ENCODE measurements at places on chromosomes 13 and 19.

DNA sequence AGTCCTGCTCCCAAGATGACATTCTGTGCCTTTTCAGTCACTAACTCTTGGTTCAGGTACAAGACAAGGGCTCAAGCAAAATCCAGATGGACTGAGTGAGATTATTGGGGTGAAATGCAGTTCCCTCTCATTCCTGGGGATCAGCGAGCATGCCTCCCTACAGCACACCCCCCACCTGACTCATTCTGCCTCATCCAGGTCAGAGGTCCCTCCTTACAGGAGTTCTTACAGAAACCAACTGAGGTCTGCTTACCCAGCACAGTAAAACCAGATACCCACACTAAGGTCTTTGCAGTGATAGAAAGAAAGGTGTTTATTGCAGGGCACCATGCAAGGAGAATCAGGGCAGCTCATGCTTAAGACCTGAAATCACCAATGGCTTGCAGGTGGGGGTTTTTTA lies 21.6 kb upstream of the MRI1 start:
- no peak for DNase-seq

GRCh38 chr19:49468199-49468598 lies 5.8 kb upstream of the FLT3LG start:
- no peak for DNase-seq

DNA sequence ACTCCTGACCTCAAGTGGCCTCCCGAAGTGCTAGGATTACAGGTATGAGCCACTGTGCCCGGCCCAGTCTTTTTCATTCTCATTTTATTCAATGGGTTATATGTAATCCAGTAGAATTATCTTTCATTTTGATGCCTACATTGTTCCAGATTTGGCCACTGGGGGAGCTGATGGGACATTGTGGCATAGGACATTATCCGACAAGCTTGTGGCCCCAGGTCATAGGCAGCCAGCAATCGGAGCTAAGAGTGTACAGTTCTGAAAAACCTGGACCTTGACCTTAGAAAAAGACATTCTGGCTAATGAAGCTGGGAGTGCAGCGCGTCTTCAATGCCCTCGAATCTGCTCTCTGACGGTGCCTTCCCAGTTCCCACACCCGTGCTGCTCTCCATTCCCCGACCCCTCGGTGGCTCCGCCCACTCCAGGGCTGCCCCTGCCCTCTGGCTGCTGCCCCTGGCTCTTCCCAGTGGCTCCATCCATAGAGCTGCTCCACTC lies 108.7 kb downstream of the TEX29 start:
- no peak for DNase-seq

- no peak for DNase-seq
Observed at GRCh38 chr19:41194157-41194552, 1.1 kb downstream of the CYP2S1 start.

GRCh38 chr13:20209948-20210347 lies 17.2 kb upstream of the GJB2 start:
- DNase-seq = no peak

- no peak for DNase-seq
Observed at GRCh38 chr13:20969182-20969581, 66.6 kb upstream of the XPO4 start.

GRCh38 chr19:7925171-7925851 lies 624 bp downstream of the CTXN1 start:
- no peak for DNase-seq

DNA sequence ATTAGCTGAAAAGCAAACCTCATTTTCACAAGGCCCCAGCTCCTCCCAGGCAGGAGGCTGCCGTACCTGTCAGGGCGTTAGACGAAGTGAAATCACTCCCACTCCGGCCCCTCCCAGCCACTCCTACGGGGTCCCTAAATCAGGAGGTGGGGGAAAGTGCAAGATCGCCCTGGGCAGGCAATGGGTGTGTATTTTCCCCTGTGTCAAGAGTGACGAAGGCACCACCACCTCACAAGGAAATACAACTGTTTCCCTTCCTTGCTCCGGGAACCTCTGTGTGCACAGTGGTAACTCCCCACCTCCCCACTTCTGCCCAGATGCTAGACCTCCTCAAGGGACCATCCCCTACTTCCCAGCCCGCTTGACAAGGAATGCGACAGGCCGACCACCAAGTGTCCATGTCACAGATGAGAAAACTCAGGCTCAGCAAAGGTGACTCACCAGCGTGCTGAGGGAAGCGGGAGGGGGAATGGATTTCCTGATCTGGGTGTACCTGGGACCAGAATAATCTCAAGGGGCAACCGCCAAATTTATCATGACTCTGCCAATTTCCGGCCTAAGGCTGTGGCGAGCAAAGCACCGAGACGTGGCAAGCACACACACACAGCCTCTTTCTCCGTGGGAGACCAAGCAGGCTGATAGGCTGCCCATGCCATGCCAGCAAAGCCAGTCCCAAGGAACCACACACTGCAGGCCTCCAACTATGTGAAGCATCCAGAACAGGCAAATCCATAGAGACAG lies 7.3 kb downstream of the PPP6R1 start:
- no peak for DNase-seq

GRCh38 chr13:65629926-65630325 lies 1600.2 kb downstream of the PCDH9 start:
- no peak for DNase-seq

DNA sequence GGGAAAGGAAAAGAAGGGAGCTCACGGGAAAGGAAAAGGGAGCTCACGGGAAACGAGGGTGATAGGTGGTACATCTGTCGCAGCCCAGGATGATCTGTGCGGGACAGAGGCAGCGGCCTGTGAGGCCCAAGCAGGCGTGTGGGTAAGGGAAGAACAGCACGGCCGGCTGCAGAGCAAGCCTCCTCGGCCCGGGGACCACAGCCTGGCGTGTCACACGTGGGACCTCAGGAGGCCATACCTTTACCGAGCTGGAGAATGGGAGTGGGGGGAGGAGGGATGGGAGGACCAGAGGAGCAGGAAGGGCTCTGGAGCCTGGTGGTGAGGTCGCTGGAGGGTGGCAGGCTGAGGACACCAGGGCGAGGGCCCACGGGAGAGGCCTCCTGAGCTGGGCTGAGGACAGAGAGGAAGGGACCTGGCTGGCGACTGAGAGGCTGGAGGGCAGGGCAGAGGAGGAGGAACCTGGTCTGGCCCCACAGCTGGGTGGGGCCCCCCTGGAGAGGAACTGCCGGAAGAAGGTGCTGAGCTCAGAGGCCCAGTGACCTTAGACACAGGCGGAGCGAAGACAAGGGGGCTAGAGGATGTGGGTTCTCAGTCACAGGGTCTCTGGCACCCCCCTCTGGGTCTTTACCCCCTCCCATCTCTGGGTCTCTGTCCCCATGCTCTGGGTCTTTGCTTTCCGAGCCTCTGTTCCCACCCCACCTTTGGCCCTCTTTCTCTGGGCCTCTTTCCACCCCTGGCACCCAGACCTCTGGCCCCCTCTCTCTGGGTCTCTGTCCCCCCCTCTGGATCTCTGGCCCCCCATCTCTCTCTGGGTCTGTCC lies 2.9 kb upstream of the FTL start:
- no peak for DNase-seq

DNA sequence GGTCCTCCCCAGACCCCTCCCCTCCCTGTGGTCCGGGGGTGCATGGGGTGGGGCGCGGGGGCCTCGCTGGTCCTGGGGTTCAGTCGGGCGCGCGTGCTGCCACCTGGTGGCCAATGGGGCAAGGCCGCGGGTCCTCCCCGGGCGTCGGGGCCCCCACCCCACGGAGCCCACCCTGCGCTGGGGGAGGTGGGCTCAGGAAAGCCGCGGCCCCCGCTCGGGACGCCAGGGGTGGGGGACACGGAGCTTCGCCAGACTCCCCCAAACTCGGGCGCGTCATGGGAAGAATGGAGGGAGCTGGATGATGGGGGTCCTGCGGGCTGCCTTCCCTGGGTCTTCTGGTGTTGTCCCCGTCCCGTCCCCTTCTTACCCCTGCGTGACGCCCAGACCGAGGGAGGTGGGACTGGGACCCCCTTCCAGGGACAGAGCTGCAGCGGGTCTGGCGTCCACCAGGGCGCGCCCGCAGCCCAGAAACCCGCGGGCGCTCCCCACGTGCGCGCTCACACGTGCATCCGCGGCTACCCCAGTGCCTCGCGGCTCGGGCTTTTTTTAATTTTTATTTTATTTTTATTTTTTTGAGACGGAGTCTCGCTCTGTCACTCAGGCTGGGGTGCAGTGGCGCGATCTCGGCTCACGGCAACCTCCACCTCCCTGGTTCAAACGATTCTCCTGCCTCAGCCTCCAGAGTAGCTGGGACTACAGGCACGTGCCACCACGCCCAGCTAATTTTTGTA lies 19.8 kb upstream of the TCF3 start:
- no peak for DNase-seq

DNA sequence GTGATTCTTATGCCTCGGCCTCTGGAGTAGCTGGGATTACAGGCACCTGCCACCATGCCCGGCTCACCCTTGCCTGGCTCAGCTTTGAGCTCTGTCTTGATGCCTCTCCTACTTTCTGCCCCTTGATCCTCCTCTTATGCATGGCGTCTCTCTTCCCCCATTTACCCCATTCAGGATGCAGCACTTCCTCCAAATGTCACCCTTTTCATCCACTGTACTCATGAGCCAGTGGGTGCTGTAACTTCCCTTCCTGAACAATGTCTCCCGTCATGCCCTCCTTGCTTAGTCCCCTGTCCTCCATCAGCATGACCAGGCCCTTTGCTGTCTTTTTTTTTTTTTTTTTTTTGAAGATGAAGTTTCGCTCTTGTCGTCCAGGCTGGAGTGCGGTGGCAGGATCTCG lies 3.4 kb upstream of the SIGLEC9 start:
- no peak for DNase-seq

- no peak for DNase-seq
Observed at GRCh38 chr13:51595416-51595815, 11.2 kb downstream of the WDFY2 start.

DNA sequence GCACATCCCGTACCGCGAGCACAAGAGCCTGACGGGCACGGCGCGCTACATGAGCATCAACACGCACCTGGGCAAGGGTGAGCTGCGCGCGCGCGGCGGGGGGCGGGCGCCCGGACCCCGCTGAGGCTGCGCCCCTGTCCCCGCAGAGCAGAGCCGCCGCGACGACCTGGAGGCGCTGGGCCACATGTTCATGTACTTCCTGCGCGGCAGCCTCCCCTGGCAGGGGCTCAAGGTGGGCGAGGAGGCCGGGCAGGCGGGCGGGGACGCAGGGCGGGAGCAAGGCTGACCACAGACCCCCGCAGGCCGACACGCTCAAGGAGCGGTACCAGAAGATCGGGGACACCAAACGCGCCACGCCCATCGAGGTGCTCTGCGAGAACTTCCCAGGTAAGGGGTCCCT lies 36.5 kb downstream of the BTBD2 start:
- DNase-seq = no peak

DNA sequence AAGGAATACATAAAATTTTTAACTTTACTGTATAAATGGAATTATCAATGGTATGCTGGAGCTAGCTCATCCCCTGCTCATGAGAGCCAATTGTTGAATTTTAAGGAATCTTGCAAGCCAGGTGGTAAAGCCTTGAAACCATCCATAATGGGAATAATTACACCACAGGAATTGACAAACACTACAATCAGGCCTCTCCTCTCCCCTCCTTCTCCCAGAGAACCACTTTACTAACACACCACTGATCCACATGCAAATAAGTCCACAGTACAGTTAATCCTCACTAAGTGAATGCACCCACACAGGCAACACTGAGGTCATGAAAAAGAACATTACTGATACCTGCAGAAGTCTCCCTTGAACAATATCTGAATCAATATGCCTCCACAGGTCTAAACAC lies 140.5 kb downstream of the KLF12 start:
- no peak for DNase-seq

DNA sequence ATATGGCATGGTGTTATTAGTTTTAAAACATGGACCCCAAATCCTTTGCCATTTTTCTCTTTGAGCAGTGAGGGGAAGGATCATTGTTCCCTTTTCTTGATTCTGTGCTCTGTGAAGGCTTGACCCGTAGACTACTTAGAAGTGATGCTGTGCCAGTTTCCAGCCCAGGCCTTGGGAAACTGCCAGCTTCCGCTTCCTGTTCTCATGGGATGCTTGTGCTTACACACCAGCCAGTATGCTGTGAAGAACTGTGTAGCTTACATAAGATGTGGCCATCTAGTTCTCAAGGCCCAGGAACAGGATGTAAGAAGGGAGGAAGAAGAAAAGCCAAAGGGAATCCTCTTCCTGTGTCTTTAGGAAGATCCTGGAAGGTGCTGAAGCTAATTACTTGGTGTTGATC lies 180.9 kb downstream of the PCCA start:
- no peak for DNase-seq

- no peak for DNase-seq
Observed at GRCh38 chr13:81658598-81659370, 1317.9 kb upstream of the SPRY2 start.

GRCh38 chr19:50722201-50723013 lies 757 bp upstream of the CLEC11A start:
- no peak for DNase-seq

- DNase-seq = no peak
Observed at GRCh38 chr13:49258089-49258796, 10.5 kb downstream of the CDADC1 start.

DNA sequence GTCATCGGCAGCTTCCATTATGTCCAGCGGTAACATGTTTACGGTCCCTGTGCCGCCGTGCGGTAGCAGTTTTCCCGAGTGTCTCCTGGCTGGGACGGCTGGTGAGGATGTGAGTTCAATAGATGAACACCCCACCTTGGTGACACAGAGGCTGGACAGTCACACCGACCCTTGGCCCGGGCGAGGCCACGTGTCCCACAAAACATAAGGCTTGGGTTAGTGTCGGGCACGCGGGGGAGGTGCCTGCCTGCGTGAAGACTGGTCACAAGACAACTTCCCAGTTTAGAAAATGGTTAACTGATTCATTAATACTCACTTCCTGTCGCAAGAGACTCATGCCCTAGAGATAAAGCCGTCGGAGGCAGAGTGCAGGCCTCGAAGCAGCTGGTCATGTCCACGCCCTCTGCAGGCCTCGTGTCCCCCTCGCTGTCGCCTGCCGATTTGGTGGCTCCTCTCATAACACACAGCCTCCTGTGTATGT lies 17.2 kb downstream of the RASA3 start:
- no peak for DNase-seq

DNA sequence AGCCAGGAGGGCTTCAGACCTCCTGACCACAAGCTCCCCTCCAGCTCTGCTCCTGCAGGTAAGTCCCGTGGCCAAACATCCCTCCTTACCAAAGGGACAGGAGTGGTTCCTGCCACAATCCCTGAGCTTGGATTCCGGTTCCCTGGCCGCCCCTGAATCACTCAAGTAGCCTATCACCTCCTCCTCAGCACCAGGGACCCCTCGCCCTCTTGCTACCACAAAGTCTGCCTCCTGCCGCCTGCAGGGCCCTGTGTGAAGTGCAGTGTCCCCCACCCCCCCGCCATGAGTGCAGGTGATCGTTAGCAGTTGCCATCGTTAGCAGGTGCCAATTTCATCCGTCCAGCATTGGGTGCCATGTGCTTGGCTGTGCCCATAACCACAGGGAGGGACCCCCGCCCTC lies 40.8 kb upstream of the RANBP3 start:
- DNase-seq = no peak

All from coronary artery (tissue), 2 donors.